ENCODE measurements at places on chromosomes 11 and 22. TPM values are rescaled to one million over a fixed set of nuclear protein-coding genes. Genes with fewer than 3 reads are reported as not detected.
A peak's percentile ranks its signal among the peaks of the same experiment; 100 is the strongest.

YPEL1 gene
- 20.1 TPM for total RNA-seq

- no peak for DNase-seq
- no peaks in the 10 kb centered on the region for H3K4me1 ChIP-seq
- H3K36me3 ChIP-seq, result no peaks in the 10 kb centered on the region
- no peak overlapping the region for H3K27ac ChIP-seq
- H3K4me3 ChIP-seq, result no peak overlapping the region
- no peaks in the 10 kb centered on the region for H3K27me3 ChIP-seq
Observed at GRCh38 chr11:115159207-115159606, 345.0 kb downstream of the CADM1 start.

CELF1 gene
- 114 TPM for total RNA-seq

- no peaks in the 10 kb centered on the region for H3K27me3 ChIP-seq
- H3K4me3 ChIP-seq, result no peak overlapping the region
- H3K4me1 ChIP-seq, result no peaks in the 10 kb centered on the region
- H3K36me3 ChIP-seq, result no peaks in the 10 kb centered on the region
Observed at GRCh38 chr11:74282421-74282820, 29.0 kb downstream of the P4HA3 start.

- H3K36me3 ChIP-seq, result no peaks in the 10 kb centered on the region
- peak overlapping the region; percentile 35 for H3K27ac ChIP-seq
- peaks cover 13% of the 10 kb centered on the region for H3K4me1 ChIP-seq
Observed at GRCh38 chr22:27820896-27821866, 19.6 kb upstream of the MN1 start.

- no peaks in the 10 kb centered on the region for H3K27me3 ChIP-seq
- no peak overlapping the region for H3K27ac ChIP-seq
- no peaks in the 10 kb centered on the region for H3K4me1 ChIP-seq
- no peaks in the 10 kb centered on the region for H3K36me3 ChIP-seq
Observed at GRCh38 chr11:77287615-77288273, 13.7 kb downstream of the GDPD4 start.

DNA sequence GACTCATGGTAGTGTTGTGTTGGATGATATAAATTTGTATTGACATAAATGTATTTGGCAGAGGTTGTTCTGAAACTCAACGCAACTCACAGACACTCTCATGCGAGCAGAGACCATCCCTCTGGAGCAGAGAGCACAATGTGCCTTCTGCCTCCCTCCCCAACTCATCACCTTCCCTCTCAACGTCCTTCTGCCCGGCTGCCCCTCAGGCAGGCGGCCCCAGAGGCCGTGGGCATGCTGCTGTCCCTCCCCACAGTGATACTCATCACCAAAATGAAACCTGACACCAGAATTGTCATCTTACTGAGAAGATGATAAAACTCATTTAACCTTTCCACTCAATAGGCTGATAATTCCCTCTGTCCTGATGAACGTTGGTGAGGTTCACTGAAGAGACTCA lies 260.6 kb downstream of the ETS1 start:
- no peak overlapping the region for H3K4me3 ChIP-seq
- H3K4me1 ChIP-seq, result peaks cover 5% of the 10 kb centered on the region
- DNase-seq, result no peak
- H3K36me3 ChIP-seq, result no peaks in the 10 kb centered on the region
- no peak overlapping the region for H3K27ac ChIP-seq
- H3K27me3 ChIP-seq, result no peaks in the 10 kb centered on the region

GRCh38 chr11:79860336-79860735 lies 419.5 kb upstream of the TENM4 start:
- no peak for DNase-seq
- H3K4me3 ChIP-seq, result no peak overlapping the region
- no peaks in the 10 kb centered on the region for H3K27me3 ChIP-seq
- no peak overlapping the region for H3K27ac ChIP-seq
- H3K4me1 ChIP-seq, result no peaks in the 10 kb centered on the region

DNA sequence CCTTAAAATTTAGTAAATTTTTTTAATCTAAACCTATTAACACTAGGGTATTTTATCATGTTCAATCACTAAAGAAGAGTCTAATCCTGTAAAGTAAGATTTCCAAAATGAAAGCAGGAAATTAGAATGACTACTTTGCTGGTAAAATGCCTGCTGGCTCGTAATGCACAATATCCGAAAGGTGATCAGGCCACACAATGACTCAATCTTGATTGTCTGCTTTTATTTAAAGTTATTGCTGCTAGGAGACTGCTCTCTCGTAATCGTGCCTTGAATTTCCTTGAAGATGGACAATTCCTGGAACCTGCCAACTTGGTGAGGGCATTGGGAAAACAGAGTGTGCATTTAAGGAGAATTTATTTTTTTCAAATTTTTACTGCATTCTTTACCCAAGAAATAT lies 1786.5 kb upstream of the RAG2 start:
- no peak overlapping the region for H3K27ac ChIP-seq
- no peaks in the 10 kb centered on the region for H3K27me3 ChIP-seq
- no peak for DNase-seq
- no peak overlapping the region for H3K4me3 ChIP-seq

RASL10A gene
- 3.4 TPM for total RNA-seq

- no peaks in the 10 kb centered on the region for H3K27me3 ChIP-seq
- H3K4me3 ChIP-seq, result no peak overlapping the region
- H3K27ac ChIP-seq, result no peak overlapping the region
- DNase-seq, result no peak
Observed at GRCh38 chr11:69040581-69041260, 8.0 kb upstream of the TPCN2 start.

OR8G1 gene
- total RNA-seq, result not detected

GSTT2B gene
- total RNA-seq, result 3.6 TPM

- H3K4me3 ChIP-seq, result no peak overlapping the region
- no peak for DNase-seq
- H3K36me3 ChIP-seq, result no peaks in the 10 kb centered on the region
- no peaks in the 10 kb centered on the region for H3K27me3 ChIP-seq
- no peak overlapping the region for H3K27ac ChIP-seq
Observed at GRCh38 chr22:20154602-20155187, 3.8 kb upstream of the CCDC188 start.

DNA sequence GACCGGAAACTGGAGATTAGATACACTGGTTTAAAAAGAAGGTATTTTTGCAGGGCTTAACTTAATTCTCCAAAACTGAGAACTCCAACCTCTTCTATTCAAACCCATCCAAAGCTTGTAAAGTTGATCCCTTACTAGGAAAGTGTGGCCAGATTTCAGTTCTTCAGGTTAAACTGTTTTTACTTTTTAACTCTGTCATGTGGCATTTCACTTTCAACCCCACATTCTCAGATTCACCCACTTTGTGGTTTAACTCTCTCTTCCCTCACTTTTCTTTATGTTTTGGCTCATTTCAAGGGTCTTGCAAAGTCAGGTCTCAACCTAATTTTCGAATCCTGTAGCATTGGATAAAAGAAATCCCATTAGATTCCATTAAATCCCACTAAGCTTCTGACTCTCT lies 75.4 kb downstream of the MPPED2 start:
- no peak overlapping the region for H3K4me3 ChIP-seq
- no peaks in the 10 kb centered on the region for H3K36me3 ChIP-seq

KCNE3 gene
- 8.3 TPM for total RNA-seq

NRXN2 gene
- total RNA-seq, result 41.3 TPM

GRCh38 chr11:15641271-15642045 lies 526.7 kb downstream of the INSC start:
- H3K4me1 ChIP-seq, result no peaks in the 10 kb centered on the region
- no peaks in the 10 kb centered on the region for H3K36me3 ChIP-seq
- no peak overlapping the region for H3K27ac ChIP-seq
- DNase-seq, result no peak
- H3K4me3 ChIP-seq, result no peak overlapping the region

Measured in thoracic aorta (tissue), 2 donors.